Stimulated activated naive CD8-positive, alpha-beta T cell treated with anti-CD3 and anti-CD28 coated beads, Interleukin-15, amount 100 ng/mL, for 72 hours (primary cell): ENCODE measurements at places on chromosomes 4 and X.

- DNase-seq: no peak
Observed at GRCh38 chr4:8280876-8281440, 11.4 kb downstream of the HTRA3 start.

DNA sequence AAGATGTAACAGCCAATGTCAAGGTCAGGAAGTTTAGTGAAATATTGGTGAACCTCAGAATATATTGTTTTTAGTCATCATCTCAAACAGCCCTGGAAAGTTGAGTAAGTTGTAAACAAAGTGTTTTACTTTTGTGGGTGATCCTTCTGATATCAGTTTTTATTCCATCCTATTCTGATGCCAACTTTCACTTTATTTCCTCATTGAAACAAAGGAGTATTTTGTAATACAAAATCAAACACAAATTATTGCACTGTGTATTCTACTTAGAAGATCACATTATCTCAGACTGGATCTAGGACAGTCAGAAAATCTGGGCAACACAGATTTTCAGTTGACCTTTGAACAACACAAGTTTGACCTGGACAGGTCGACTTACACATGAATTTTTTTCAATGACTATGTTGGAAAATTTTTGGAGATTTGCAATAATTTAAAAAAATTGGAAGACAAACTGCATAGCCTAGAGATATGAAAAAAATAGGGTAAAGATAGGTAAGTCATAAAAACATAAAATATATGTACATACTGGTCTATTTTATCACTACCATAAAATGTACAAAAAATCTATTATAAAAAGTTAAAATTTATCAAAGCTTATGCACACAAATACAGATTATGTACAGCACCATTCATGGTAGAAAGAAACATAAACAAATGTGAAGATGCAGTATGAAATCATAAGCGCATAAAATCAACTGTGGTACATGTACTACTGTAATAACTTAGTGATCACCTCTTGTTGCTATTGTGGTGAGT lies 709.1 kb upstream of the FAM241A start:
- no peak for DNase-seq

DNA sequence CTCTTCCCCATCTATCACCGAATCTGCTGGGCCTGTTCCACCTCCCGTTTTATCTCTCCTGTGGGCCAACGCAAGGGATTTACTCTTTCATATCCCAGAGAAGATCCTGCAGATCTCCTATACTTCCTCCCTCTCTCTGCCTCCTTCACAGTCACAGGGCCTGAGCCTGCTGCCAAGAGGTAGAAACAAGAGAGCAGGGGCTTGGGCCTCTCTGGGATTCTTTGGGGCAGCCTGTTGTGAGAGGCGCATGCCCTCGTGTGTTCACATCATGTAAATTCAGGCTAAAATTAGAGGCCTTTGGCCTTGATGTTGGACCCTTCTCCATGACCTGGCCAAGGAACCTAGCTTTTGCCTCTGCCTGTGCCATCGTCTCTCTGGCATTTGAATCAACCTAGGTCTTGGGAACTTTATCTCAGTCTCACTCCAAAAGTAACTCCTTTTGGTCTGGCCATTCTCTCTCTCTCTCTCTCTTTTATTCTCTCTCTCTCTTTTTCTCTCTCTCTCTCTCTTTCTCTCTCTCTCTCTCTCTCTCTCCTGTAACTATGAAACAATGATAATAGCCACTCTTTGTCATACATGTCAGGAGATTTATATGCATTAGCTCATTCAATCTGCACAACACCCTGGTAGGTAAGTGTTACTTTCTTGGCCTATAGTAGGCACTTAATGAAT lies 20.0 kb upstream of the EFNB1 start:
- no peak for DNase-seq

- DNase-seq: peak; percentile 85
Observed at GRCh38 chr4:36244257-36245082, at the start of gene ARAP2. ARAP2 (minus strand) TSS chr4:36244514; CDS start chr4:36229486, 15,028 bp downstream.

- no peak for DNase-seq
Observed at GRCh38 chrX:22666441-22666840, 333.3 kb upstream of the DDX53 start.

- DNase-seq: no peak
Observed at GRCh38 chrX:10235851-10236250, 79.1 kb downstream of the CLCN4 start.

DNA sequence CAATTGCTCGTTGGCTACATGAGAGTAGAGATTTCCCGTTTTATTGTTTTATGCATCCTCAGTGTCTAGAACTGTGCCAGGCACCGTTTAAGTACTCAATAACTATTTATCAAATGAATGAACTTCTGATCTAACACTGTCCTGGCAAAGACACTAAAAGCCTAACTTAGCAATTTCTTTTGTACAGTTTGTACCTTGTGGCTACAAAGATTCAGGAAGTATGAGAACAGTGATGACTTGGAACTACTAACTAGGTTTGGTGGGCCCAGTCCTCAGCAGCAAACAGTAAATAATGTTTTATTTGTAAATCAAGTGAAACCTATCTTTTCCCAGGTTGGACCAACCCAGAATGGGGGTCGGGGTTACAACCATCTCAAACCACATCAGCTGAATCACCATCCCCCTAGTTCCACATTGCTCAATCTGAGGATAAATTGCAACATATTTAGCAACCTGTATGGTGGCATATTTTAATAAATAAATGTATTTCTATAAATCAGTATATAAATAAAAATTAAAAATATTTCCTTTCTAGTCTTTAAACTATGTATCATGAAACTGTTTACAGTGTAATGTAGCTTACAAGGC lies 12.3 kb upstream of the SCRG1 start:
- DNase-seq: no peak

DNA sequence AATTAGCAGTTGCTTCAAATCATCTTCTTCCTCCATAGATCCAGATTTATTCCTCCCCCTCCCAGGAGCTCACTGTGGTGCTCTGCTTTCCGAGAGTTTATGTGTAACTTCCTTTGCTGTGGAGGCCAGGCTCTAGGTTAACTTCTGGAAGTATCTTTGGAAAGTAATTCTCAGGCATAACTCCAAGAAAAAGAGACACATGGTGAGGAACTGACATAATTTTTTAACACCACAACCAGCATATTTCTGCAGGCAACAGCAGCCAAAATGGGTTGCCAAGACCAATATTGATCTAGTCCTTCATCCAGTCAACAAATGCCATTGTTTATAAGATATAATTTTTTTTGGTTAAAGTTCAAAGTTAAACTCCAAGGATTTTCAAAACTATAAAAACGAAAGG lies 114.5 kb upstream of the RBPJ start:
- no peak for DNase-seq

GRCh38 chrX:132331000-132331399 lies 111.8 kb upstream of the RAP2C start:
- DNase-seq: no peak
